ENCODE measurements at places on chromosomes 11 and 22.

DNA sequence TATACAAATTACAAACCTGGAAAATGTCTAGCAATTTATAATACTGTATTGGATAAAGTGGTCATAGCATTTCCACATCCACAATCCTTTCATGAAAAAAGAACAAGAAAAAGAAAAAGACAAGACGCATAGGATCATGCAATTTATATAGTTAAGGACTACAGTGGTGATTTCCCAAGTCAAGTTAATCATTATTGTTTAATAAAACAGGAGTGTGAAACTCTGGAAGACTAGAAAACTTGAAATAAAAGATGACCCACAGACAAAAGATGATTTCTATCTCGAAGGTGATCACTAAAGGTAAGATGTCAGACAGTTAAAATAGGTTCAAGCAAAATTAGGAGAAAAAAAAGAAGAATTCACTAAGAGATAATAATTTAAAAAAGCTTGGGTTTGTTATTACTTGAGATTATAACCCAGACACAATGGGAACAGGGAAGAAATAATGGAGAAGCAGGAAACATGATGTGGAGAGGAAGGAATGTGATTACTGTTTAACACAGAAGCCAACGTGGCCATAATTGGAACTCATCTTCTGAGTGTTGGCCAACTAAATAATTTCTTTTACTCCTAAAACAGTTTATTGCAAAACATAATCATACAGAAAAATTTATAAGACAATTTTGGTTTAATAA, 441.2 kb upstream of the ANO3 start:
- no peak for DNase-seq

DNA sequence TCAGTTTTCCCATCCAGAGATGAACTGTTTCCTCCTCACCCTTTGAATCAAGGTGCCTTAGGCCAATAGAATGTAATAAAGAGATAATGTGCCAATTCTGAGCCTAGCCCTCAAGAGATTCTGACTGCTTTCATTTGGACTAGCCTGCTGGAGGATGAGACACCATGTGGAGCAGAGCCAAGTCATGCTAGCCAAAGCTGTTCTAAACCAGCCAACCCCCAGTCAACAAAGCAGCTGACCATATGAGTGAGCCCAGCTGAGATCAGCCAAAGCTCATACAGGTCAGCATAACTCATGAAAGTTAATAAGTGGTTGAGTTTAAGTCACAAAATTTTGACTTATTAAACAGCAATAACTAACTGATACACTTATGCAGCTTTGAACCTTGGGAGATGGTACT, 66.7 kb upstream of the DBX1 start:
- DNase-seq = no peak

GRCh38 chr11:107590460-107591377, at the start of gene ELMOD1:
Gene ELMOD1, plus strand, starts transcription at chr11:107591147. Its CDS starts 27,043 bp downstream, at chr11:107618190.
- DNase-seq = peak; percentile 49

GRCh38 chr11:63785823-63786222, 17.2 kb upstream of the ZFTA start:
- no peak for DNase-seq

- peak; percentile 58 for DNase-seq
These were observed 4.3 kb downstream of the SIAE start for GRCh38 chr11:124669193-124669592.

- no peak for DNase-seq
These were observed 11.8 kb downstream of the NIPSNAP1 start for GRCh38 chr22:29569011-29569678.

GRCh38 chr22:34877506-34877905, 188.5 kb upstream of the ISX start:
- peak; percentile 67 for DNase-seq

GRCh38 chr22:48757985-48758561, 1069.6 kb downstream of the BRD1 start:
- no peak for DNase-seq

GRCh38 chr11:11389238-11389637, 36.2 kb upstream of the CSNK2A3 start:
- DNase-seq = peak; percentile 10

DNA sequence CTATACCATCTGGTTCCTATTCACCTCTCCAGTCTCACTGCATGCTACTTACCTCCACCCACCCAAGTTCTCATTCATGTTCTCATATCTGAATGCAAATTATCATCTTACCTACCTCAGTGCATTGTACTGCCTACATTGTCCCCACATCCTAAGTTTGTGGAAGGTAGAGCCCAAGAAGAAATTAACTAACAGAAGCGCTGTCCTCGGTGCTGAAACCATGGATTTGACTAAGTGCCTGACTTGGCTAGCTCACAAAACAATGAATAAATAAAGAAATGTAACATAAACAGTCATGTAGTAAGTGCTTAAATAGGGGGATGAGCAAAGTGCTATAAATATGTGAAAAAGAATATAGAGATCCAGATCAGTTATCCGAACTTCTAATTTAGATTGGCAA, 63.2 kb downstream of the GRIA4 start:
- DNase-seq = peak; percentile 50

DNA sequence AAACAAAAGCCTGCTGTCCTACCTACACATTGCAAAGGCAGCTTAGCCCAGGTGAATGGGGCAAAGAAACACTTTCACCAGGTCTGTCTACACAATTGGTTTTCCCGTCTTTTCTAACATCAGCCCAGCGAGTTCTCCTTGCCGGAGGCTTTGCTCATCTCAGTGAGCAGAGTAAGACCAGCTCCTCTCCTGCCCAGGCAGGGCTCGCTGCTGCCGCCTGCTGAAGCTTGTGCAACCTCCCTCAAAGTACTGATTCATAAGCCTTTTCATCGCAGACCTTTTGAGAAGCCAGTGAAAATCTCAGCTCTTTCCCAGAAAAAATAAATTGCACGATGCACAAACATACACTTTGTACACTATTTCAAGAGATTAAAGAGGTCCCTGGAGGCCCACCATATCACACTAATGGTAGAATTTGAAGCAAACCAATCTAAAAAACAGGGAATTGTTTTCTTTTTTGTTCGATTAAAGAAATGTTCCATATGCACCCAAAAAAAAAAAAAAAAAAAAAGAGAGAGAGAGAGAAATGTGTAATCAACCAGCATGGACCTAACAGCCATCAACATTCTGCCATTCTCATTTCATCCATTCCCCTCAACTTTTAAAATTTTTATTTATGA, 328.1 kb upstream of the MPPED2 start:
- DNase-seq = peak; percentile 30

- DNase-seq = no peak
These were observed 310.7 kb upstream of the MTNR1B start for GRCh38 chr11:92658733-92659132.

GRCh38 chr11:71566081-71566620, 788 bp downstream of the KRTAP5-10 start:
- DNase-seq = no peak
